ENCODE measurements at places on chromosomes 7 and 10. TPM values are rescaled to one million over a fixed set of nuclear protein-coding genes. Genes with fewer than 3 reads are reported as not detected.
A peak's percentile ranks its signal among the peaks of the same experiment; 100 is the strongest.

DNA sequence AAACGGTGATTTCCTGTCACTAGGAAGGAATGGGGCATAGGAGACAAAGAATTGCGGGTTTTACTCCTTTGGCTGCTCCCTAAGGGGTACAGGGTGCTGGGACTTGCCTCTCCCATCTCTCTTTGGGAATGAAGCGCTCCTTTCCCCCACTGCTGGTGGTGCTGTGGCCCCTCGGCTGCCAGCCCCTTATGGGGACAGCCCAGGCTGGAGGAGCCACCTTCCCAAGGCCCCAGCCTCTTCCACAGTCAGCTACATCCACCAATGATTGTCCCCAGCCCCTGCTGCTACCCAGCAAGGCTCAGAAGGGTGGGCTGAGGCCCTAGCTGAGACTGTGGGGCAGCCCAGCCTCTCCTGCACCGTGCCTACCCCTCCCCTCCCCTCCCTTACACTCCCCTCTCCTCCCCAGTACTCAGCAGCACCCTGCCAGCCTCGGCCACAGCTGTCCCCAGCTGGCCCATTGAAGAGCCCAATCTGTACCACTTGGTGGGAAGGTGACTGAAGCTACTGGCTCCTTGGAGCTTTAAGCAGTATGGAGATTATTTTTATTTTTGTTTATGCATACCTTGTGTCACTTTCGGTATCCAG lies 19.0 kb downstream of the PRKAG2 start:
- no peaks in the 10 kb centered on the region for H3K4me1 ChIP-seq
- H3K27me3 ChIP-seq = no peaks in the 10 kb centered on the region
- no peak overlapping the region for H3K27ac ChIP-seq
- no peak for DNase-seq

GRCh38 chr7:5077740-5078139 lies 32.1 kb downstream of the RBAK start:
- no peak overlapping the region for H3K27ac ChIP-seq
- H3K36me3 ChIP-seq = no peaks in the 10 kb centered on the region
- no peaks in the 10 kb centered on the region for H3K4me1 ChIP-seq
- no peaks in the 10 kb centered on the region for H3K27me3 ChIP-seq
- H3K4me3 ChIP-seq = no peak overlapping the region

DNA sequence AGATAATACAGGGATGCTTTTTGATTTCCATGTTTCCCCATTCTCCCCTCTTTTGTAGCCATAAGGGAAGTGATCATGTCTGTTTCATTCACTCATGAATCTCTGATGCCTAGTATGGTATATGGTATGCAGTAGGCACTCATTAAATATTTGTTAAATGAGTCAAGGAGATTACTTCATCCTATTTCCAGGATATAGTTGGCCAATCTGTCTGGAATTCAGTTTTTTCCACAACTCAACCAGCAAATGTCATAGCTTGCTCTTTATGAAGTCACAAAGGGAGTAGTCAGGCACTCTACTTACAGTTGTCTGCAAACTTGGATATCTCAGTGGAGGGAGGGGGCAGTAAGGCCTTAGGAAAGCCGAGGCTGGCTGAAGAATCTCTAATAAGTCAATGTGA lies 853.6 kb downstream of the LRMDA start:
- H3K27me3 ChIP-seq = no peaks in the 10 kb centered on the region
- no peaks in the 10 kb centered on the region for H3K4me1 ChIP-seq
- no peak overlapping the region for H3K27ac ChIP-seq
- DNase-seq = no peak
- no peaks in the 10 kb centered on the region for H3K36me3 ChIP-seq

DNA sequence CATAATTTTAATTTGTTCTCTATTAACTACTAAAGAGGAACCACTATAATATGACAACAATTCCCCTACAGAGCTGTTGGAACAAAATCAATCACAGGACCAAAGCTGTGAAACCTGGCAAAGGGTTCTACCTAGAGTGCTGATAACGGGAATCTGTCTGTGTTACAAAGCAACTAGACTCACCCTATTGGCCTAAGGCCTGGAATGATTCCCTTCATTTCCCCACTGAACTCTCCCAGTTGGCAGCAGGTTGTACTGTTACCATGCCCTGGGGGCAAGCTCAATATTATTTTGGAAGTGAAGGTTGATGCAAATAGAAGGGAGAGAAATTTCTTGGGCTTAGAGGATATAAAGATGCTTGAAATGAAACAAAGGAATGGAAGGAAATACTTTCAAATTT lies 81.8 kb downstream of the SEMA3A start:
- H3K27ac ChIP-seq = peak overlapping the region; percentile 76
- no peaks in the 10 kb centered on the region for H3K36me3 ChIP-seq
- peaks cover 6% of the 10 kb centered on the region for H3K4me1 ChIP-seq

- no peaks in the 10 kb centered on the region for H3K4me1 ChIP-seq
- H3K27me3 ChIP-seq = no peaks in the 10 kb centered on the region
- peak overlapping the region; percentile 29 for H3K27ac ChIP-seq
- no peaks in the 10 kb centered on the region for H3K36me3 ChIP-seq
- no peak for DNase-seq
- H3K4me3 ChIP-seq = no peak overlapping the region
Observed at GRCh38 chr10:44198780-44199097, 186.2 kb downstream of the CXCL12 start.

GRCh38 chr7:111339006-111339405 lies 223.3 kb downstream of the IMMP2L start:
- H3K36me3 ChIP-seq = no peaks in the 10 kb centered on the region
- no peaks in the 10 kb centered on the region for H3K27me3 ChIP-seq
- H3K4me3 ChIP-seq = no peak overlapping the region
- no peak overlapping the region for H3K27ac ChIP-seq
- no peak for DNase-seq

DNA sequence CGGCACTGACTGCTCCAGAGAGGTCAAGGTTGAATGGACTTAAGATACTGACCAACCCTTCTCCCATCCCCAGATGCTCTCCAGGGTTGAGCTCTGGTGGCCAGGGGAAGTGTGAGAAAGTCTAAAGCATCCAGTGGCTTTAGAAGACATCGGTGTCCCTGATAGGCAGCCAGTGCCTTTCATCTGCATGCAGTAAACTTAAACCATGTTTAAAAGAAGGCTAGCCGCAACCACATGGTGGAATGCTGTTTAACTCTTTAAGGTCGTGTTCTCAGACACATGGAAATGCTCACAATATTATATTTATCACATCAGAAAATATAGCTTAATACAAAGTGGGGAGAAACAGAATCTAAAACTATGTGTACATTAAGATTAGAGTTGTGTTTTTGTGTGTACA lies 137.0 kb downstream of the CNNM2 start:
- H3K4me3 ChIP-seq = no peak overlapping the region
- DNase-seq = no peak
- no peaks in the 10 kb centered on the region for H3K4me1 ChIP-seq

DNA sequence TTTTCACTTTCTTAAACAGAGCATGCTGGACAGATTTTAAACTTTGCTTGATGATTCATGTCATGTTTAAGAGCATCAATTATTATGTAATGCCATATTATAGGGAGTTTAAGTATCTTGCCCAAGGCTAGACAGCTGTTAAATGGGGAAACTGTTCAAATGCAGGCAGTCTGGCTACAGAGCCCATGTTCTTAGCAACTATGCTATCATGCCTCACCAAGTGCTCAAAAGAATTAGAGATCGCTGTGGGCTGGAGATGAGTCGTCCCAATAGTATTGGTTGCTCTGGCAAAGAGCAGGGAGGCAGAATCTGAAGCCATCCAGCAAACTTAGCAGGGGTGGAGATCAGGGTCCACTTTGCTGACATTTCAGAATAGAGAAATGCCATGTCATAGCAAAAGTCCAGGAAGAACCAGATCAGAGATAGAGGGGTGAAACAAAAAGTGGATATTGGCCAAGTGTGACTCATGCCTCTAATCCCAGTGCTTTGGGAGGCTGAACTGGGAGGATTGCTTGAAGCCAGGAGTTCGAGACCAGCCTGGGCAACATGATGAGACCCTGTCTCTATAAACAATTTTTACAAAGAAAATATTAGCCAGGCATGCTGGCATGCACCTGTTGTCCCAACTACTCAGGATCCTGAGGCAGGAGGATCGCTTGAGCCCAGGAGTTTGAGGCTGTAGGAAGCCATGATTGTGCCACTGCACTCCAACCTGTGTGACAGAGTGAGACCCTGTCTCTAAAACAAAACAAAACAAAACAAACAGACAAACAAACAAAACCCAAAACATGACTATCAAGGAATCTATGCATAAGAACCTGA lies 57.8 kb downstream of the BAMBI start:
- H3K36me3 ChIP-seq = no peaks in the 10 kb centered on the region
- H3K4me3 ChIP-seq = no peak overlapping the region
- no peak for DNase-seq
- H3K27me3 ChIP-seq = no peaks in the 10 kb centered on the region
- no peaks in the 10 kb centered on the region for H3K4me1 ChIP-seq

The COL1A2 gene
- 300 TPM for total RNA-seq

DNA sequence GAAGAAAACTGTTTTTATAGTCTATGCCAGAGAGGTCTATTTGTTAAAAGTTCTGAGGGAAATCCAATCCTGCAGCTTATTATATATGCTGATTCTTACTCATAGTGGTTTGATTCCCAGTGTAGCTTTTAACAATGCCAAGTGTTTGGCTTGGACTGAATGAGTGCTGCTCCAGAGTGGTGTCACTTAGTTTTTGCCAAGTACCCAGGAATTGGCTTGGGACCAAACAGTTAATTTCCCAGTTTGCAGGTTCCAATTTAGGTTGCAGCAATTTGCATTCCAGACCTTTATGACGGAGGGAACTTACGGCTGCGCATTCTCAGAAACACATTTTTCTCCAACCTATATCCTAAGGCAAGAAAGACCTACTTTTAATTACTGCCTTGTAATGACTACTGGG lies 32.4 kb downstream of the NSUN6 start:
- no peak for DNase-seq
- no peaks in the 10 kb centered on the region for H3K36me3 ChIP-seq
- H3K27me3 ChIP-seq = no peaks in the 10 kb centered on the region
- H3K4me1 ChIP-seq = no peaks in the 10 kb centered on the region
- H3K27ac ChIP-seq = no peak overlapping the region

- no peak overlapping the region for H3K4me3 ChIP-seq
- no peak for DNase-seq
- no peaks in the 10 kb centered on the region for H3K27me3 ChIP-seq
- H3K4me1 ChIP-seq = no peaks in the 10 kb centered on the region
- no peak overlapping the region for H3K27ac ChIP-seq
- H3K36me3 ChIP-seq = no peaks in the 10 kb centered on the region
Observed at GRCh38 chr7:152086513-152086912, 61.0 kb downstream of the GALNT11 start.

- no peak overlapping the region for H3K4me3 ChIP-seq
- no peak overlapping the region for H3K27ac ChIP-seq
- H3K4me1 ChIP-seq = no peaks in the 10 kb centered on the region
- DNase-seq = no peak
- H3K36me3 ChIP-seq = no peaks in the 10 kb centered on the region
- no peaks in the 10 kb centered on the region for H3K27me3 ChIP-seq
Observed at GRCh38 chr7:12879139-12879538, 191.7 kb downstream of the ARL4A start.

The RSU1 gene
- 74.1 TPM for total RNA-seq

GRCh38 chr10:121594623-121595350 lies 3.5 kb downstream of the FGFR2 start:
- H3K4me3 ChIP-seq = no peak overlapping the region
- no peaks in the 10 kb centered on the region for H3K36me3 ChIP-seq
- DNase-seq = no peak
- no peaks in the 10 kb centered on the region for H3K4me1 ChIP-seq
- H3K27me3 ChIP-seq = no peaks in the 10 kb centered on the region

GRCh38 chr10:5814110-5815107 lies 1.2 kb upstream of the GDI2 start:
- H3K4me1 ChIP-seq = peaks cover 9% of the 10 kb centered on the region
- peak overlapping the region; percentile 95 for H3K27ac ChIP-seq
- no peak for DNase-seq
- no peaks in the 10 kb centered on the region for H3K27me3 ChIP-seq

- no peak overlapping the region for H3K4me3 ChIP-seq
- H3K36me3 ChIP-seq = no peaks in the 10 kb centered on the region
- H3K27me3 ChIP-seq = peaks cover 3% of the 10 kb centered on the region
- DNase-seq = no peak
- H3K27ac ChIP-seq = no peak overlapping the region
Observed at GRCh38 chr10:71210542-71210871, 1.9 kb upstream of the UNC5B start.

DNA sequence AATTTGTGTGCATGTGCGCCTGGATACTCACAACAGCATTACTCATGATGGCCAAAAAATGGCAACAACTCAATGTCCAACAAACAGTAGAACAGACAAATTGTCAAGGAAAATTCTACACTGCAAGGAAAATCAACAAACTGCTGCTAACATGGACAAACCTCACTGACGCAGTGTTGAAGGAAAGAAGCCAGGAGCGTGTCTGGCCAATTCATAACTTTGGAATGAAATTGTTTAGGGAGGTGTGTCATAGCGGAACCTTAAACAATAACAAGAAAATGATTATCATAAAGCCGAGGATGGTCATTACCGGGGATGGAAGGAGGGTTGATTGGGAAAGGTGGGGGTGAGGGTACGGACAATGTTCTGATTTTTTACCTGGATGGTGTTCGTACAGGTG lies 29.1 kb downstream of the ALOX5 start:
- DNase-seq = no peak
- no peak overlapping the region for H3K4me3 ChIP-seq
- no peaks in the 10 kb centered on the region for H3K27me3 ChIP-seq
- H3K4me1 ChIP-seq = no peaks in the 10 kb centered on the region

The ABCF2 gene
- 42.2 TPM for total RNA-seq

The SPACDR gene
- total RNA-seq = not detected

DNA sequence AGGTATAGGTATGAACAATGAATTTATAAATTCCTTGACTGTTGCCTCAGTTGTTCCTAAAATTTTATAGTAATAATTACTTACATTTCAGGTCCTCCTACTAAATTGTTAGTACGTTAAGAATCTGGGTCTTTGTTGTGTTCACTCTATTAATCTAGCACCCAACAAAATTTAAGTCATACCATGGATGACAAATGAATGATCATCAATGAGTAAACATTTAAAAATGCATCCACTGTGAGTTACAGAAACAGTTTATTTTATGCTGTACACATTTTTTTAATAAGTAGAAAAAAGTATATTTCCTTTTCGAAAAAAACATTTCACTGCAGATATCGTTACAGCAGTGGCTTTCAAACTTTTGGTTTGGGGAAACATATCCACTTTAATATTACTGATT lies 265.2 kb downstream of the PCLO start:
- H3K27me3 ChIP-seq = no peaks in the 10 kb centered on the region
- no peak overlapping the region for H3K4me3 ChIP-seq

GRCh38 chr7:77316219-77316978 lies 99.8 kb downstream of the GSAP start:
- no peaks in the 10 kb centered on the region for H3K27me3 ChIP-seq
- H3K4me3 ChIP-seq = no peak overlapping the region
- H3K27ac ChIP-seq = no peak overlapping the region
- no peaks in the 10 kb centered on the region for H3K4me1 ChIP-seq

GRCh38 chr7:128381161-128381821 lies 19.8 kb upstream of the PRRT4 start:
- H3K4me1 ChIP-seq = no peaks in the 10 kb centered on the region
- H3K36me3 ChIP-seq = no peaks in the 10 kb centered on the region
- no peak overlapping the region for H3K27ac ChIP-seq
- H3K4me3 ChIP-seq = no peak overlapping the region
- H3K27me3 ChIP-seq = no peaks in the 10 kb centered on the region
- DNase-seq = no peak

GRCh38 chr7:1229202-1229947 lies 3.3 kb upstream of the UNCX start:
- H3K27me3 ChIP-seq = peaks cover 97% of the 10 kb centered on the region
- no peak overlapping the region for H3K27ac ChIP-seq
- no peaks in the 10 kb centered on the region for H3K36me3 ChIP-seq
- H3K4me3 ChIP-seq = no peak overlapping the region
- no peaks in the 10 kb centered on the region for H3K4me1 ChIP-seq
- no peak for DNase-seq

The PNLIPRP2 gene
- not detected for total RNA-seq

The LIPK gene
- total RNA-seq = 0.66 TPM

All from breast epithelium (tissue), 4 donors.